ENCODE measurements at places on chromosomes 4 and X.

- DNase-seq, result no peak
Observed at GRCh38 chrX:98795636-98796035, 1614.4 kb downstream of the PCDH19 start.

GRCh38 chr4:88171206-88171605, 12.8 kb upstream of the ABCG2 start:
- no peak for DNase-seq

DNA sequence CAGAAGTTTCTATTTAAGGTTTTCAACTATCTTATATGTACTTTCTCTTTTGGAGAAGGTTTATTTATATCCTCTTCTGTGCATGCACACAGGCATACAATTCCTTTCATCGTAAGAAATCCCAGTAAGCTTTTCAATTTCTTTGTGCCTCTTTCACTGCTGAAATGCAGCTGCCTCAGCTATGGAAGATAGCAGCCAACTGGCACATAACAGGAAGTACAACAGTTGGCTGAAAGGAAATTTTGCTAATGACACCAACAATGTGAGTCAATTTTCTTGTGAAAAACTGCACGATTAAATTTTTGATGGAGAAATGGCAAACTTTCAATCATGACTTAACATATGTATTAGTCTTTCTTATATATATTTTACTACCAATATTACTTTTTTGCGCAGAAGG, 74.5 kb upstream of the PAQR3 start:
- no peak for DNase-seq

GRCh38 chr4:946517-947471, 14.5 kb downstream of the TMEM175 start:
- no peak for DNase-seq

DNA sequence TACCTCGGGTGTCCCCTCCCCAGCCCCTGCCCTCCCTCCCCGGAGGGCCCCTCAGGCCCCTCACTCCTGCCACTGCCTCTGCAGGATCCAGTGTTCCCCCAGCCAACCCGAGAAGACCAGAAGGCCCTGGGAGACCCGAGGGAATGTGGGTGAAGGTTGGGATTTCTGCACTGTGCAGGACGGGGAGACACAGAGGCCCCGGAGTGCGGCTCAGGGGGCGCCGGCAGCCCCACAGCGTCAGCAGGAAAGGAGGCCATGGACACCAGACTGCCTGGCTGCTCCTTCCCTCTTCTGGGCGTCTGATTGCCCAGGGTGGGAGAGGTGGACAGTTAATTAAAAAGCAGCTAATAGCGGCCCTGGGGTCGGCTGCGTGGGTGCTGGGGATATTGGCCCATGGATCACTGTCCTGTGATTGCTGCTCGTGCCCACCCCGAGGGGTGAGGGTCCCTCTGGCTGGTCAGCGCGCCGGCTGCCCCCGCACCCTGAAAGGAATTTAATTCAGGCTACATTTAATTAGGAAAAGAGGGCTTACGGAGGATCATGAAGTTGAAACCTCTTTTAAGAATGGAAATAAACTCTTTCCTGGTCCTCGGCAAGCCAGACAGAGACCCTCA, 57.8 kb upstream of the NKX1-1 start:
- no peak for DNase-seq

- no peak for DNase-seq
Observed at GRCh38 chr4:41940834-41941233, 5.6 kb downstream of the TMEM33 start.

- DNase-seq, result no peak
Observed at GRCh38 chr4:123064390-123064789, 142.0 kb upstream of the NUDT6 start.

DNA sequence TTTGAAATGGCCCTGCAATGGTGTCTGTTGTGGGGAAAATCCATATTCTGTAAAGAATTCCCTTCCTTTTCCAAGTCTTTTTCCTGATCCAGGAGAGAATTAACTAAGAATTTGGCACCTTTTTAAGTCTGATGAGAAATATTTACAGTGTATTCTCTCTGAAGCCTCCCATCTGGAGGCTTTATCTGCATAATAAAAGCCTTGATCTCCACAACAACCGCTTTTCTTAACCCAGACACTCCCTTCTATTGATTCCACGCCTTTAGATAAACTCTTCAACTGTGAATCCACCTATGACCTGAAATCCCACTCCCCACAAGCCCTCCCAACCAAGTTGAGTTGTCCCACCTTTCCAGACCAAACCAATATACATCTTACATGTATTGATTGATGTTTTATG, 43.1 kb upstream of the TMPRSS11E start:
- DNase-seq, result no peak

GRCh38 chr4:8459867-8460445, 19.4 kb downstream of the TRMT44 start:
- DNase-seq, result no peak

DNA sequence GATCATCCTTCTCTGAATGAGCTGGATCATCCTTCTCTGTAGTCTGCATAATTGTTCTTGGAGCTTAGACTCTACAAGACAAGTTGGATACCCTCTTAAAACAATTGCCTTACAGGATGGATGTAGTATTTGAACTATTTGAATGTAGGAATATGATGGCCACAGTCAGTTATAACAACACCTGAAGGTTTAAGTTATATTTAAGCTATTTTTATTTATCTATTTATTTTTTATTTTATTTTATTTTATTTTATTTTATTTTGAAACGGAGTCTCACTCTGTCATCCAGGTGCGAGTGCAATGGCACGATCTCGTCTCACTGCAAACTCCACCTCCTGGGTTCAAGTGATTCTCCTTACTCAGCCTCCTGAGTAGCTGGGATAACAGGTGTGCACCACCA, 149.9 kb upstream of the SLIT2 start:
- no peak for DNase-seq

GRCh38 chr4:25493466-25493865, 116.4 kb downstream of the ANAPC4 start:
- no peak for DNase-seq

DNA sequence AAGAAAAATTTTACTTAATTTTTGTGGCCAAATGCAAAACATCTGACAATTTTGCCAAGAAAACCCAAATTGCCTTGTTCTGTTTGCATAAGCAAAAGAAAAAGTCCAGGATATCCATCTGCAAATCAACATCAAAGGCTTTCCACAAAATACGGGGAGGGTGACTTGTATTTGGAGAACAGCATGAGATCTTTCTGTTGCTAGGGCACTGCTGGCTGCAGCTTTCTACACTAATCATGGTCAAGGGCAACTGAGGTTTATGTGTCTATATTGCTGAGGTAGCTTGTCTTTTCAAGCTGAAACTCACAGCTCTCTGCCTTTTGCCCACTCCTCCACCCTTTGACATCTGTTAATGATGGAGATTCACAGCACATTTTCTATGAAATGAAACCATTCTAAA, 389.1 kb downstream of the NKX6-1 start:
- DNase-seq, result no peak

DNA sequence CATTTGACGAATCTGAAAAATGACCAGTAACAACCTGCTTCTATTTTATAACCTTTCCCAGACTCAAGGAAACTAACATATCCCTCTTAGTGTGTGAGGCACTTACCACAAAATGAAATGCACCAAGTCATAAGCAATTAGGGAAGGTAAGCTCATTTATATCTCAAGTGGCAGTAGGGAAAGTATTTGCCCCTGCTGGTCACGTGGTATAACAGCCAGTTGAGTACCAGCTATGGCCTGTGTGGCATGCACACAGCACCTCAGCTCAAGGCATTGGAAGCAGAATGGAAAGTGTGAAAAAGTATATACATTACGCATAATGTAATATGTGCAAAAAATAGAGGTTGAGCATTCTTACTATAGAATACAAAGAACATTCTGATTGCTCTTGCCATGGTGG, 178.3 kb upstream of the GYPA start:
- no peak for DNase-seq

- no peak for DNase-seq
Observed at GRCh38 chr4:25949173-25949748, 35.2 kb downstream of the SMIM20 start.

- DNase-seq, result no peak
Observed at GRCh38 chrX:17395154-17395553, 20.2 kb downstream of the NHS start.

DNA sequence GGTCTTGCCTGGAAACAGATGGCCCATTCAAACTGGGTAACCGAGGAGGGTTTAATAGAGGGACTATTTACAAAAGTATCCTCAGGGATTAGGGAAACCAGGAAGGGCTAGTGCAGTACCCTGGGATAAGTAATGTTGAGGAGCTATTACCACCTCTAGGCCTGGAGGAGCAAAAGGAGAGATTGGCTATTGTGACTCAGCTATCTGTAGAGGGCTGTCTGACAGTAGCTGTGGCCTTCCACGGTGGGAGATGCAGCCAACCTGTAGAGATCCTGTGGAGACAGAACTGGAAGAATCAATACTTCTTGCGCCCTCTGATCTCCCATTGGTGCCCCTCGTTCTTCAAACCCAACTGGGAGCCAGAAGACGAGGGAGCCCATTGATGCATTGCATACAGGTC, 34.1 kb upstream of the RPS6KA3 start:
- DNase-seq, result no peak

GRCh38 chrX:136880003-136880451, 498 bp downstream of the RBMX start:
- no peak for DNase-seq

DNA sequence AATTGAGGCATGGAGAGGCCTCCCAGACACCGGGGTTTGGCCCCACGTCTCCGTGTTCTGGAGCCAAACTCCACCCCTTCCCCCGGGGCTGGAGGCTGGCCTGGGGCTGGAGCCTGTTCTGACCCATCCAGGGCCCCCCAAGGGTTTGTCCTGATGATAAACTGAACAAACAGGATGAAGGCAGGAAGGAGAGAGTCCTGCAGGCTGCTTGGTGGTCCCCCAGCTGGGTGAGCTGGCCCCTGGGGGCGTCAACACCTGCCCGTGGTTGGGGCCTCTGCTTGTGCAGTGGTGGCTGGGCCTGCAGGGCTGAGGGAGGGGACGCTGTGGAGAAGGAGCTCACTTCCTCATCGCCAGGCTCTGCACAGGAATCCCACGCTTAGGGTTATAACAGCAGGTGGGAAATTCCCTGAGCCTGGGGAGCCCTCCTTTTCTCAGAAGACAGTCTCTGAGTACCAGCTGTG, 2.3 kb downstream of the SH3TC1 start:
- DNase-seq, result no peak
